ENCODE measurements at places on chromosomes 1 and 21.

- DNase-seq = no peak
Measured at GRCh38 chr1:152880907-152881306, 2.8 kb downstream of the SMCP start.

GRCh38 chr1:2506007-2506860 is 20.2 kb downstream of the PANK4 start:
- DNase-seq = no peak

GRCh38 chr1:9235096-9235459 is 504 bp downstream of the H6PD start:
- DNase-seq = peak; percentile 69

DNA sequence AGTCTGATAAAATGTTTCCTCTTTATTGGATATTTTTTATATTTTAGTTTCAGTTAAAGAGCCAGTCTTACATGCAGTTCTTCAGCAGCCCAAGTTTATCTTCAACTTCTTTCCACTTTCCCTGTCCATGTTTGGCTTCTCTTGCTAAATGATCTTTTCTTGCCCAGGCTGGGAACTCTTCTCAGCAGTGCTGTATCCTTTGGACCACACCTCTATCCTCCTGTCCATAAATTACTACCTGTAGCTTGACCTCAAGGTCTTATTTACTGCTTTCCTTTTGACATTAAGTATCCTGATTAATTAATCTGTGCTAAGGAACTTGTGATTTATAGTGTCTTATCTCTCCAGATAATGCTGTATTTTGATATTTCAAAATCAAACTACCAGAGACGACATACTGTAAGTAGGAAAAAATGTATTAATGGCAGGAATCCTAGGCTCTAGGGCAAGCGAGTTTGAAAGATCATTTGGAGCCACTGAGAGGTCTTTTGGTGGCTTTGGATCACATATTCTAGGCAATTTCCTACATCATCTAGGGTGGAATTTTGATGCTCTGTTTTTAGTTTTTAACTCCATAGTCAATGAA is 20.5 kb upstream of the PDC start:
- no peak for DNase-seq

- no peak for DNase-seq
Measured at GRCh38 chr1:33921281-33921680, 57.4 kb downstream of the HMGB4 start.

DNA sequence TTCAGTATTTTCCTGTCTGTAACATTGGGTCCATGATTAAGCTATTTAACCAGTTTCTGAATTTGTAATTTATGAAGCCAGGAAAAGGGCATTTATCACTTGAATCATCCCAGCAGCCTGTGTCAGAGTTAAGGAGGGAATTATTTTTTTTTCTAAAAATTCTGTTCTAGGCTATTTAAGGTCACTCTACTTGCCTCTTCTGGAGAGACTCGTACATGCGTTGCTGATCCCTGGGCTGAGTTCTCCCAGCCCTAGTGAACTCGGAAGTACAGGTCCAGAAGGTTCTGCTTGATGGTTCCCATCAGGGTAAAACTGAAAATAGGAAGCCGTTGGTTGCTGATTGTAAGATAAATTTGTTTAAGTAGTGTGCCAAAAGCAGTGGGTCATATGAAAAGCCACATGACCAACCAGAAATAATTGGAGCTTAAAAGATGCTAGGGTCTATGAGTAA is 90.7 kb downstream of the GPR88 start:
- DNase-seq = no peak

DNA sequence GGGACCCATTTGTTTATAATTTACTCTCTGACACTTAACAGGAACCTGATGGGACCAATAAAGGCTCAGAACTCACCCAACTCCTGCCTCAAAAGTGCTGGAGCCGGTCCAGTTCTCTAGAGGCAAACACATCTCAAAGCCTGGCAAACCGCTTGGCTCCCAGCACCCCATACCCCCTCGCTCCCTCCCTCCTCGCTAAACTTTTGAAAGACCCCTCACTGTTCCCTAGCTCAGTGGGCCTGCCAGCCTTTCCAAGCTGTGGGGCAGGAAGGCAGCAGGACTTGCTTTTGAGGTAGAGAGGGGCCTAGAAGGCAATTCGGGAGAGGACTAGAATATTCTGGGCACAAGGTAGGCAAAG is 40.2 kb downstream of the PAX7 start:
- no peak for DNase-seq

DNA sequence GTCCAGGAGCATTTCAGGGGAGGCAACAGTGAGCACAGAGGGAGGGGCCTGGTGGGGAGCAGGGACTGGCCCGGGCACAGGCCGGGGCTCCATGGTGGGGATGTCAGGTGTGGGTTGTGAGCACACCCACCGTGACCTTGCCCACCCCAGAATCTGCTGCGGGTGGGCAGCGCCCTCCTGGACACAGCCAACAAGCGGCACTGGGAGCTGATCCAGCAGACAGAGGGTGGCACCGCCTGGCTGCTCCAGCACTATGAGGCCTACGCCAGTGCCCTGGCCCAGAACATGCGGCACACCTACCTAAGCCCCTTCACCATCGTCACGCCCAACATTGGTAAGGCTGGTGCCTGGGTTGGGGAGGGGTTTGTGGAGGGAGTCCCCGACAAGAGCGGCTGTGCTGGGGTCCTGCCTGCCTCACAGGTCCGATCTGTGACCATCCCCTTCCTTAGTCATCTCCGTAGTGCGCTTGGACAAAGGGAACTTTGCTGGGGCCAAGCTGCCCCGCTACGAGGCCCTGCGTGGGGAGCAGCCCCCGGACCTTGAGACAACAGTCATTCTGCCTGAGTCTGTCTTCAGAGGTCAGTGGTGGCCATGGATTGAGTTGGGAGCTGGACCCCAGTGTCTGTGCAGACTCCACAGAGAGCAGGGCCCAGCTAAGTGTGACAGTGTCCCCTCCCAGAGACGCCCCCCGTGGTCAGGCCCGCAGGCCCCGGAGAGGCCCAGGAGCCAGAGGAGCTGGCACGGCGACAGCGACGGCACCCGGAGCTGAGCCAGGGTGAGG is 14.3 kb downstream of the PSRC1 start:
- DNase-seq = no peak

GRCh38 chr1:24948079-24948827 is 18.2 kb upstream of the RUNX3 start:
- DNase-seq = no peak

GRCh38 chr1:16241221-16241708 is 4.3 kb upstream of the CPLANE2 start:
- DNase-seq = no peak

- peak; percentile 10 for DNase-seq
Measured at GRCh38 chr21:46207006-46207919, 21.3 kb downstream of the LSS start.
